ENCODE measurements at places on chromosomes 11 and 22.

- DNase-seq: peak; percentile 94
Observed at GRCh38 chr11:75384438-75385080, 14.8 kb upstream of the RPS3 start.

DNA sequence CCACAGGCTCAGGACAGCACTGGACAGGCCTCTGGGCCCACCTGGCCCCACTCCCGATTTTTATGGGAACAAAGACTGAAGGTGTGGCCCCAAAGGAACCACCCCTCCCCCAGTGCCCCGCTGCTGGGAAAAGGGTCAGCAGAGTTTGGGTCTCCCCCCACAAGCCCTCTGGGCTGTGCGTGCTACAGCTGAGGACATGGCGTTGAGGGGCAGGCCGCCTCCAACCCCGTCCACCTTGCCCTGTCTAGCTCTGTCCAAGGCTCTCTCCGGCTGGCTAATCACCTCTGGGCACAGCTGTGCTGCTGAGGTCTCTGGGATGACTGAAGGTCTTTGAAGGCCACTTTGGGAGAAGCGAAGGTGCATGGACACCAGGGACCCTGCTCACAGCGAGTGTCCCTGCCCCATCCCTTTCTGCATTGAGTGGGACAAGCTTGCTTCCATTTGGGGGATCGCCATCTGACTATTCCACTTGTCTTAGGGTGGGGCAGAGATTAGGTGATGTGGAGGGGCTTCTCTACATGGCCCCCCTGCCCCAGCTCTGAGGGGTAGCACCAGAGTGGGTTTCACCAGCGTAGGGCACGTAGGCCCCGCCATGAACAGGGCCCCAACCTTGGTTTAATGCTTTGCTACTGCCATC is 6.5 kb downstream of the ASCL2 start:
- DNase-seq: no peak

- no peak for DNase-seq
Observed at GRCh38 chr11:16610738-16611388, 127.6 kb upstream of the C11orf58 start.

DNA sequence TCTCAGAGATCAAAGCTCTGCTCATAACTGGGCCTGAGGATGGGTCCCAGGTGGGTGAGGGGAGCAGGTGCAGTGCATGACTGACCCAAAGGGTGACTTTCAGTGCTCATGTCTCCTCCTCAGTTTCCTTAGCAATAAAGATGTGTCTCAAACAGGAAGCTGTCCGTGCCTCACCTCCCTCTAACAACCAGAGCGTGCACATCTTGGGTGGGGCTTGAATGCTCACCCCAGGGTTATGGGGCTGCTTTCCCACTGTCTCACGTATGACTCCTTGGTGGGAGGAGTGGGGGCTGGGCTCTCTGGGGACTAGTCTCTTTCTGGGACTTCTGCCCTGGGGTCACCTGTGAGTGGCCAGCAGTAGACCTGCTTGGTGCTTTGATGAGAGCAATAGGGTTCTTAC is 53.9 kb upstream of the PHOX2A start:
- no peak for DNase-seq

DNA sequence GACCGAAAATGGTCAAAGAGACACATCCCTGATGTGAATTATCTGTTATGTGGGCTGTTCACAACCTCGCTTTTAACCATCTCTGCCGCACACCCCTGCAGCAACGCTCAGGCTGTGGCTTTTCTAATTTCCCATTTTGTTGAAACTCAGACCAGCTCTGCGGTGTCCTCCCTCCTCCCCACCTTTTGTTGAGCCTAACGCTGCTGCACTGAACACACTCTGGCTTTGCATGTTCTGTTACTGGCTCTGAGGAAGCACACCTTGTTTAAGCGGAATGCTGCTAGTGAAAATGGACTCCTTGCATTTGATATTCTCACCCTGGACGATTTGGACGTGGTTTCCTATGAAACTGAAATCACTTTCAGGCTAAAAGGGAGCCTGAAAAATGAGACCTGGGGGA is 198.5 kb upstream of the MTNR1B start:
- DNase-seq: no peak

DNA sequence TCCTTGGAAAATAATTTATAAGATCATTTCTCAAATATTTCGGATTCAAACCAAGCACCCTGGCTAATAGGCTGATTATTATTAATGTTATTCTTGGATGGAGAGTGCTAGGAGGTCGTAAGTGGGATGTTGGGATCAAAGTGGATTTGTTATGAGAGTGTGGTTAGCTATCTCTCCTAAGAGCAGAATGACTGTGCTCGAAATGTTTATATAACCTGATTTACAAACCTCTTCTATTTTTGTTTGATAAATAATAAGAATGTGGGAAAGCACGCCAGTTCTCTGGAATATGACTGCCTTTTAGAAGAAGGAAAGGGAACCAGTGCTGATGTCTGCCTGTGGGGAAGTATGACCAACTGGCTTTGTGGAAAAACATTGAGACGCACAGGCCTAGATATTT is 527.5 kb downstream of the NTM start:
- DNase-seq: no peak

- DNase-seq: no peak
Observed at GRCh38 chr11:117345039-117345438, 17.4 kb downstream of the CEP164 start.

DNA sequence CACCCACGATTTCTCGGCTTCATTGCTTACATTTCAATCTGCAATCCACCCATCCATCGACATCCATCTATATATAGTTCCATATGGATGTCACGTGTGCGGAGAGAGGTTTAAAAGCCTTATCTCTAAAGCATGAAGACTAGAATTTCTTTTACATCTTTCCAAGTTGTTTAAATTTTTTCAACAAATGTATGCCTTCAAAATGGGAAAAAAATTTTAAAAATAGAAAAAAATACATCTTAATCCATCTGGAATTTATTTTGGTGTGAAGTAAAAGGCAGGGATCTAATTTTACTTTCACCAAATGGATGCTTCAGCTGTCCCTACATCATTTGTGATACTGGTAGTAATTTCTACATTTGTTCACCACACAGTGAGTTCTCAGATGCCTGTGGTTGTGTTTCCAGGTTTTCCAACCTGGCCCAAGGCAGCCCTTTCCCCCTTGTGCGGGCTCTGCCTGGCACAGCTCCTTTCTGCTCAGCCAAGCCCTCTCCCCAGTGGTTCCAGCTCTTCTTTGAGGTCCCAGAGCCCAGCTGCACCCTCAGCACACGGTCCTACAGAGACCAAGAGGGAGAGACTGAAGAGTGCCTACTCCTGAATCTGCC is 37.6 kb upstream of the KLHL35 start:
- DNase-seq: no peak

GRCh38 chr11:111352231-111352746 is 26.8 kb downstream of the POU2AF1 start:
- no peak for DNase-seq

- DNase-seq: peak; percentile 74
Observed at GRCh38 chr11:122215244-122215992, 99.4 kb upstream of the BLID start.
